ENCODE measurements at places on chromosomes 5 and 9.
A peak's percentile ranks its signal among the peaks of the same experiment; 100 is the strongest.

DNA sequence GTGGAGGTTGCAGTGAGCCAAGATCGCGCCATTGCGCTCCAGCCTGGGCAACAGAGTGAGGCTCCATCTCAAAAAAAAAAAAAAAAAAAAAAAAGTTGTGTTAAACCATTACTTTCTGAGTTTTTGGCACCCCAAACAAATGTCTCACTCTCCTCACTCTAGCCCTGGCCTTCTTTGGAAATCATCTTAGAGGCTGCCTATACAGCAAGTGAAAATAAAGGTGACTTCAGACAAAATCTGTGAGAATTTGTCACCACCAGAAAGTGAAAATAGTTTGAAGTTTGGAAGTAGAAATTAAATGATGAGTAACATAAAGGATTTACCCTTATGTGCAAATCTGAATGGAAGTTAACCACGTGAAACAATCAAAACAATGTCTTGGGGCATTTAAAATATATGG is 7.2 kb upstream of the ZNF131 start:
- DNase-seq = no peak

GRCh38 chr9:16744394-16744793 is 126.1 kb downstream of the BNC2 start:
- peak; percentile 26 for DNase-seq

- no peak for DNase-seq
These were observed 83.7 kb upstream of the SMIM15 start for GRCh38 chr5:61245936-61246335.

DNA sequence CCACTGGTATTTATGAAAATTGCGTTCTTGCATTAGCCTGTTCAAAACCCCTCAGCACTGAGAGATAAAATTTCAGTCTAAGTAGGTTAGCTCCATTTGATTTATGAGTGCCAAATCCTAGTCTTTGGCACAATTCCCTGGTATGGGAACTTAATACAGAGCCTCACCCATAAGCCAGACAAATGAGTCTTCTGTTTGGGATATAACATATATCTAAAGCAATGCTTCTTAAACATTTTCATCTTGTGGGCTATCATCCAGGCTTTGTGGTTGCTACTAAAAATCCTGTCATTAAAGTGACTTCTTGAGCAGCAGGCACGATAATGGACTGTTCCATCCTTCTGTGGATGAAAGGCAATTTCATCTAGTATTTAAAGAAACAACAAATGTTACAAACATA is 419.5 kb upstream of the ACTBL2 start:
- DNase-seq = no peak

DNA sequence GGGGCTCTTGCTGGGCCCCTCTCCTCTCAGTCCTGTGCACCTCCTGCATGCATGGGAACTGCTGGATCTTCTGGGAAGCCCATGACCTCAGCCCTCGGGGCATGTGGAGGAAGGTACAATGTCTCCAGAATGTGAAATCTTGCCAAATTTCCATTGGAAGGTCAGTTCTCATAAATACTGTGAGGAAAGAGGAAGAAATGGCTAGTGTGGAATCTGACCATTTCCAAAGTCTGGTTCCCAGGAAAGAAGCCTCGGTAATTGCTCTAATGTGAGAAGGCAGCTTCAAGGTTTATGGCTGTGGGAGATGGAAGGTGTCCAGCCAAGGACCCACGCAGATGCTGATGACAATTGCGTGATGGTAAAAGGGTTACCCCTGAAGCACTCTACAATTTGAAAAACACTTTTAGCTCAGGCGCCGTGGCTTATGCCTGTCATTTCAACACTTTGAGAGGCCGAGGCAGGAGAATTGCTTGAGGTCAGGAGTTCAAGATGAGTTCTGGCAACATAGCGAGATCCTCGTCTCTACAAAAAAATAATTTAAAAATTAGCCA is 8.1 kb upstream of the IL17B start:
- peak; percentile 69 for DNase-seq

- DNase-seq = no peak
These were observed 303.0 kb downstream of the MSX2 start for GRCh38 chr5:175027390-175027789.

GRCh38 chr5:149247726-149248125 is 23.9 kb upstream of the AFAP1L1 start:
- no peak for DNase-seq

GRCh38 chr5:108421713-108422112 is 39.8 kb upstream of the FBXL17 start:
- no peak for DNase-seq
